ENCODE measurements at places on chromosomes 6 and 20.

- DNase-seq: no peak
Observed at GRCh38 chr20:34604980-34605788, 46.7 kb downstream of the MAP1LC3A start.

DNA sequence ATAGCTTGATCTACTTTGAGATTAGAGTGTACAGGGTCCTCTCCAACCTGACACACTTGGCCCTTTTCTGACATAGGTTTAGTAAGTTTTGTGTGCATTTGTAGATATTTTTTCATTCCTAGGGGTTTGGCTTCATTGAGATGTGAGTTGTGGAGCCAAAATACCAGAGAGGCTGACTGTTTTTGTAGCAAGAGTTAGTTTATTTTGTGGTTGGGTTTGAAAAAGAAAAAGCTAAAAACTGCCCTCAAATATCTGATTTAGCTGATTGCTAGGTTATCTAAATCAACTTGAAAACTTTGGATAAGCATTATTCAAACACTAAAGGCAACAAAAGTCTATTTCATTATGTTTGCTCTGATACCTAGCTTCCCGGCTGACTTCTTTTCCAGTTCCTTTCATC lies 164.7 kb upstream of the CENPW start:
- no peak for DNase-seq

DNA sequence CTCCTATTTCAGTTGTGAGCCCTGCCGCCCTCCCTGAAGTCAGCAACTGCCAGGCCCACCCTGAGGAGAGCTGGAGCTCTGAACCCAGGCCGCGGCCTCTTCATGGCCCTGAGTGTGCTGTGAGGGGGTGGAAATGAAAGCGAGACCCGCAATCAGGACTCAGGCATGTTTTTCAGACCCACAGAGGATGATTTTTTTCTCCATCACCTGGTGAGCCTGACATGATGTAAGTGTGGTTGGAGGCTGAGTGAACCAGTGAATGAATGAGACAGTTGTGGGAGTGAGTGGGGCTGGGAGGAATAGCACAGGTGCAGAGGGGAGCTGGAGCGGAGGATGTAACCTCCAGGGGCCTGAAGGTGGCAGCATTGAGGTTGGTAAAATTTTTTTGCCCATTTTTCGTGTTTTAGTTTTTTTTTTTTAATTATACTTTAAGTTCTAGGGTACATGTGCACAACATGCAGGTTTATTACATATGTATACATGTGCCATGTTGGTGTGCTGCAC lies 18.3 kb downstream of the RAET1L start:
- peak; percentile 29 for DNase-seq

DNA sequence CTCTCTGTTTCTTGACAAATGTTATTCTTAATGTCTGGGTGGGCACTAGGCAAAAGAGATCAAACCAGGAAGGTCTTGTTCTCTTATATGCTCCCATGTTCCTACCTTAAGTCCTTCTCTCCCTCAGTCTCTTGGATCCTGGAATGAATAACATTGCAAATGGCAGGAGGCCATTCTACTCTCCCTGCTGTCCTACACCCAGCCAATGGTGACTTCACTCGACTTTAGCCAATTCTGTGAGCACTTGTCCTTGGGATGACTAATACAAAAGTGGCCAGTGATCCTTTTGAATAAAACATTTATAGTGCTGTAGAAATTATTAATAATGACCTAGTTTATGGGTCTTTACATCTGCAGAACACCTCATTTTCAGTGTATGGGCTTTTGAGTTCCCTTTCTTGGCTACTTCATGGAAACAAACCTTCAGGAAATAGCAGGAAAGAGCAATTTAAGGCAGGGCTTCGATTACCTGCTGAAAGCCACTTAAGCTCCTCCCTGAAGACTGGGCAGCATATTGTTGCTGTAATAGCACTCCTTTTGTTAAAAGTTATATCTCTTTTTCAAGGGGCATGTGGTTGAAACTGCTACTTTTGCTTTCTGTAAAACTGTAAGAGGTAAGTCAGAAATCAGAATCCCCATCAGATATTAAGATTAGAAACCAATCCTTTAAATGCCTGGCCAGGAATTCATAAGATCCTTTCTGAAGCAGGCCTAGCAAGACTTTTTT lies 10.5 kb downstream of the OTOR start:
- DNase-seq: no peak

- DNase-seq: no peak
Observed at GRCh38 chr20:18971574-18971973, 158.0 kb downstream of the SCP2D1 start.

GRCh38 chr6:33957892-33958525 lies 154.2 kb upstream of the MLN start:
- no peak for DNase-seq

- DNase-seq: no peak
Observed at GRCh38 chr6:157445277-157446009, 64.5 kb downstream of the ZDHHC14 start.

GRCh38 chr20:10239954-10240353 lies 21.3 kb downstream of the SNAP25 start:
- DNase-seq: no peak

GRCh38 chr6:4365686-4366085 lies 230.3 kb upstream of the ECI2 start:
- DNase-seq: no peak

DNA sequence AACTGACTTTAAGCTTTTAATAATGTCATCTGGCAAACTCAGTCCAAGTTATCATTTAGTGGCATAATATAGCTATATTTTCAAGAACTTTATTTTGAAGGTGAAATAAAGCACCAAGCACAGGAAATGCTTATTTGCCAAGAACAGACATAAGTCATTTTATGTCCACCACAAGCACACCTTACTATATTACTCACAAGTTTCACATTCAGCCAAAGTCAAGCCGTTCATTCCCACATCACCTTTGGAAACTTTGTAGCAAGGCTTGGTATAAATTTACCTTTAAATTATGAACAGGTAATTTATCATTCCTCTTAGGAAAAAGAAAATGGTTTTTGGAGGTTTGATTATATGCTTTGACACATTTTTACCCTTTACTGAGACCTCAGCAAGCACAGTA lies 236.8 kb upstream of the FKBP1C start:
- DNase-seq: no peak

DNA sequence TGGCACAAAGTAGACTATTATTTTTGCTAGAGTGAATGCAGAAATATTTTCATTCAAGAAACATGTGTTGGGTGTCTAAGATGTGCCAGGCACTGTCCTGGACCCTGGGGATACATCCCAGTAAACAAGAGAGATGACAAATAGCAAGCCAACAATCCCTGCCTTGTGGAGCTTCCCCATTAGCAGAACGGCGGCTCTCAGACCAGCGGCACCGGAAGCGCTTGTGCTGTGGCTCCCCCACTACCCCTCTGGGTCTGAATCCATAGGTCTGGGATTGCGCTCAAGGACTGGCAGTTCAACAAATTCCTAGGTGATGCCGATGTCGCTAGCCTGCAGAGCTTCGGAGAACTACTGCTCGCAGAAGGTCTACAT lies 98.5 kb upstream of the AGPAT4 start:
- DNase-seq: no peak

DNA sequence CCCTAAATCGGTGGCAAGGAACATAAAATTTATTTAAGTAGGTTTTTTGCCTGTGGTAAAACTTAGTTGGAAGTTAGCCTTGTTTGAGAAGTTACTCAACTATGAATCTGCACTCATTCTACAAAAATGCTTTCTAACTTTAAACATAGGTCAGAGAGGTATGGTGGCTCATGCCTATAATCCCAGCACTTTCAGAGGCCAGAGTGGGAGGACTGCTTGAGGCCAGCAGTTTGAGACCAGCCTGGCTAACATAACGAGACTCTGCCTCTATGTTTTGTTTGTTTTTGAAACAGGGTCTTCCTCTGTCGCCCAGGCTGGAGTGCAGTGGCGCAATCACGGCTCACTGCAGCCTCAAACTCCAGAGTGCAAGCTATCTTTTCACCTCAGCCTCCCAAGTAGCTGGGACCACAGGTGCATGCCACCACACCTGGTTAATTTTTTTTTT lies 16.2 kb downstream of the USP49 start:
- DNase-seq: peak; percentile 35

GRCh38 chr6:105196076-105196475 lies 16.3 kb upstream of the POPDC3 start:
- DNase-seq: no peak

GRCh38 chr6:28207510-28208110 lies 17.5 kb upstream of the ZSCAN9 start:
- DNase-seq: no peak

- no peak for DNase-seq
Observed at GRCh38 chr6:109241199-109241598, 141.1 kb downstream of the CD164 start.

DNA sequence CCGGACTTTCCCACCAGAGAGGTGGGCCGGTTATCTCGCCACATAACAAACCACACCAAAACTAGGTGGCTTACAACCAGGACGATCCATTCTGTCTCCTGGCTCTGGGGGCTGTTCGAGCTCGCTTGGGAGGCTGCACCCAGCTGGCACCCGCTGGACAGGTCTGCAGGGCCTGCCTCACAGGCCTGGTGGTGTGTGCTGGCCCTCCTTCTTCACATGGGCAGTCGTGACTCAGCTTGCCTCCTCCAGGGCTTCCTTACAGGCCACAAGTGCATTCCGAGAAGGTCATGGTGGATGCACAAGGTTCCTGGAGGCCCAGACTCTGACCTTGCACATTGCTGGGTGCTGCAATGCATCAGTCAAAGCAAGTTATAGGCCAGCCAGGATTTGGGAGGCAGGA lies 34.2 kb downstream of the FOXF2 start:
- DNase-seq: peak; percentile 89

DNA sequence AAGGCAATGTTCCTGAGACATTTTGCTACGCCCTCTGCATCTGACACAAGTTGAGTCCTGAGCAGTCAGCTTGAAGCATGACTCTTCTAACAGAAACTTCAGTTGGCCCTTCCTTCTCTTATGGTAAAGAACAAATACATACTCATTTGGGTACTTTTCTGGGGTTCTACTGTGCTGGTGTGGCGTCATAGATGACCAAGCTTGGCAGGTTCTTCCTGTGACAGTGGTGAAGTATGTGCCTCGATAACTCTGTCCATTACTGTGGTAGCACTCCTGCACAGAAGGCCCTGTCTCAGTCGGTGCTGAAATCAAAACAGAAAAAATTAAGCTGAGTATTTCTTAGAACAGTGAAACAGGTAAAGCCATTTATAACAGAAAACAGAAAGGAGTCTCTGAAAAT lies 152.5 kb downstream of the SLC22A3 start:
- no peak for DNase-seq

DNA sequence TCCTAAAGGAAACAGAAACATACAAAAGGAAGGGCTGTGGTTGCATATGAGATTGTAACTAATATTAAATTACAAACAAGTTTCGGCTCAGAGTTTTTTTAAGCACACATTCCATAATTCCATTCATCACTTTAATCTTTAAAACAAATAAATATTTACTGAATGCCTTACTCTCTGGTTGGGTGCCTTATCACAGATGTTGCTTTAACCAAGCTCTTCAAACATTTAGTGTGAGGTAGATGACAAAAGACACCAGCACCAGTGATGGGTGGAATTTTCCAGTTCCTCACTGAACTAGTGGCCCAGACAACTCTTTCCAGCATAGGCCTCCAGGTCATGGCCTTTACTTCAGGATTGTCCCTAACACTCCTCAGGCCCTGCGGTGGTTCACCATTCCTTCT lies 58.7 kb downstream of the ARHGAP18 start:
- no peak for DNase-seq

- peak; percentile 15 for DNase-seq
Observed at GRCh38 chr6:31972709-31973350, 892 bp upstream of the DXO start.

GRCh38 chr20:62641321-62642050 lies 817 bp upstream of the SLCO4A1 start:
- no peak for DNase-seq

GRCh38 chr6:165821754-165822153 lies 158.7 kb upstream of the PDE10A start:
- peak; percentile 48 for DNase-seq

Data from ACHN (cell line).